ENCODE measurements at places on chromosomes 7 and 10.

DNA sequence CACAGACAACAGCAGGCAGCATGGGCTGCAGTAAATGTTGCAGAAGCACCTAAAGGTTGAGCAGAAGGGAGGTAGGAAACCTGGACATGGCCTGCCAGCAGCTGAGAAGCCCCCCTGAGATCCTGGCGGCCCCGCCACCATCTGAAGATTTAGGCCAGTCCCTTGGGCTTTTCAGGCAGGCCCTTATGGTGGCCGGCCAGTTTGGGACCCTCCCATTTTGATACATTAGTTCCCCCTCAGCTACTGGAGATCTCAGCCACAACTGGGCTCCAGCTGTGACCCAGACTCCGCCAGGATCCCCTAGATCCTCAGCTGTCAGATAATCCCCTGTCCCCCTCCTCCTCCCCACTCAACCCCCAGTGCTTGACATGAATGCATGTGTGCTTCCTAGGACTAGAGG is 34.4 kb downstream of the ZNF783 start:
- no peak for DNase-seq

- no peak for DNase-seq
These were observed 89.2 kb downstream of the ARID5B start for GRCh38 chr10:61990761-61991135.

- no peak for DNase-seq
These were observed 56.0 kb downstream of the CAMK2B start for GRCh38 chr7:44269417-44269816.

DNA sequence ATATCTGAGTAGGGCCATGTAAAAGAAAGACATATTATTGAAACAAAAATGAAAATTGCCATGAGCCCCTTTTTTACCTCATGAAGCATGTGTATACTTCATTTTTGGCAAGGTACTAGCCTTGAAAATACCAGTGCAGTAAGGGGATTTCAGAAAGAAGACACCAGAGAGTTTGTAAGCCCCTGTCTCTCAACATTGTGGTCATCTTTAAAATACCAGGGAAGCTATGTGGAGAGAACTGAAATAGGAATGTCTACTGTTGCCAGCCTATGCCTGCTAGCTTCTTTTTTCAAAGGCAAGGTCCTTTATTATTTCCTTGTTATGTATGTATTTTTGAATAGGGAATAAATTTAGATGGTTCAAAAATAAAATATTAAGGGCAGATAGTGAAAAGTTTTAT is 57.8 kb downstream of the CASD1 start:
- no peak for DNase-seq

- no peak for DNase-seq
These were observed 3.0 kb downstream of the CLDN15 start for GRCh38 chr7:101234636-101235035.

- DNase-seq, result no peak
These were observed 57.7 kb downstream of the TRUB1 start for GRCh38 chr10:114995468-114996247.

GRCh38 chr7:43648473-43649406 is 65.8 kb downstream of the STK17A start:
- peak; percentile 58 for DNase-seq

GRCh38 chr7:26399736-26400135 is 108.1 kb downstream of the SNX10 start:
- DNase-seq, result no peak

GRCh38 chr10:13924040-13924725 is 337.4 kb downstream of the PRPF18 start:
- DNase-seq, result peak; percentile 79

DNA sequence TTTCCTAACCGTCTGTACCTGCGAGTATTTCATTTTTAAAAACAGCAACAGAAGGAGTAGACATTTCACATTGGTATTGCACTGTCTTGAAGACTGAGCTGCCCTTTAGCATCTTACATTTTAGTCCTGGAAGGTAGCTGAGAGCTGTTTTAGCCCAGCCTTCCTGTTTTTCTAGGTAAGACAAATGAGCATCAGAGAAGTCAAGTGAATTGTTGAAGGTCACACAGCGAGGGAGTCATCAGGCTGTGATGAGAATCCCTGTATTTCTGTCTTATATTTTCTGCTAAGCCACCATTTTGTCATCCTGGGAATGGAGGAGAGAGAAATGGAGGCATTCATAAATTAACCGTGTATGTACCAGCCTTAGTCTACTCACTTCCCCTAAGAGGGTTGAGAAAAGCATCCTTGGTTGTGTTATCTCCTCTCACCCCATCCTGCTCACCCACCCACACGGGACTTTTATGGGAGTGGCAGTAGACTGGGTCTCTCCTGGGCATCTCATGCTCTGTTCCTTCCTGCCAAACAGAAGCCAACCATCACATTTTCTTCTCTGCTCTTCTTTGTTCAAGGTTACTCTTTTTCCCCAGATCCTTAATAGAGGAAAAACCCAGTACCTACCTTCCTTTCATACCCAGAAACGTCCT is 8.5 kb downstream of the RBM20 start:
- no peak for DNase-seq

GRCh38 chr10:97648562-97649404 is 8.3 kb downstream of the PI4K2A start:
- peak; percentile 85 for DNase-seq

GRCh38 chr10:124059551-124059950 is 33.8 kb downstream of the CHST15 start:
- no peak for DNase-seq

DNA sequence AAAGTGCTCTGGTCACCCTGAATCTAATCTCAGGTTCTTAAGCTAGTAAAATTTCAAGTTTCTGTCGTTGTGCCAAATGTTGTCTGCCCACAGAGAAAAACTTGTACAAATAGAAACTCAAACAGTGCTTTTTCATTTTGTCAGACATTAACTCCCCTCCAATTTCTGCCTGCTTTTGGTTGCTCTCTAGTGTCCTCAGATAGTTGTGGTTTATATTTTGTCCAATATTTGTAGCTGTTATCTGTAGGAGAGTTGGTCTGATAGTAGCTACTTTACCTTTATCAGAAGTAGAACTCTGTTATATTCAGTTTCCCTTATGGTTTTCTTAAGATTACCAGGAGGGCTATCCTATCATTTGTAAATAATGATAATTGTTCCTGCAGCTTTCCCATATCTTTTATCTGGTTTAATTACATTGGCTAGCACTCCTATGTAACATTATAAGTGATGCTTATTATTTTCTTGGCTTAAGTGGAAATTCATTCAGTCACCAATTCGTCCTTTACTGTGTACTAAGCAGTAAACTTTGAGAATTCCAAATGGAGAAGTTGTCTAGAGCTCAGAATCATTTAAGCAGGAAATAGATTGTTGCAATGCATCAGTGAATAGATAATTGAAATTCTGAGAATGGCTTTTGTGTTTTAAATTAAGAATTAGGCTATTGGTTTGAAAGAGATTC is 91.0 kb downstream of the ANKIB1 start:
- DNase-seq, result no peak

DNA sequence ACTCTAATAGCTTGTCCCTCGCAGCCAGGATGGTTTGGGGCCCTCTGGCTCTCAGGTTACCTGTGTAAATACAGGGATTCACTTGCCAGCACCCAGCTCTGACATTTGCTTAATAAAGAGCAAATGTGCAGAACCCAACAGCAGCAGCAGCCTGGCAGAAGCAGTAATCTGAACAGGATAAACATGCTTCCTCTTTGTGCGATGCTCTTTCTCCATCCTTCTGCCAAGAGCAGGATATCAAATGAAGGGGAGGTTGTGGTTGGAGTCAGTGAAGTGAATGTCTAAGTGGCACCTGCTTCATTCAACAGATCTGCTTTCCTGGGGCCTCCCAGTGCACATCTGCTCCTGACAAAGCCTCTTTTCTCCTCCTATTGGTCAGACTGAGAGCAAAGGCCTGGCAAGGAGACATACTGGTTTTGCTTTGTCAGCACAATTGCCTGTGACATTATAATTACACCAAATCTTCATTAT is 130.3 kb downstream of the NRF1 start:
- DNase-seq, result no peak

GRCh38 chr10:87761892-87762291 is 56.1 kb downstream of the ATAD1 start:
- DNase-seq, result peak; percentile 46

GRCh38 chr7:69311489-69311888 is 286.8 kb upstream of the AUTS2 start:
- DNase-seq, result no peak

DNA sequence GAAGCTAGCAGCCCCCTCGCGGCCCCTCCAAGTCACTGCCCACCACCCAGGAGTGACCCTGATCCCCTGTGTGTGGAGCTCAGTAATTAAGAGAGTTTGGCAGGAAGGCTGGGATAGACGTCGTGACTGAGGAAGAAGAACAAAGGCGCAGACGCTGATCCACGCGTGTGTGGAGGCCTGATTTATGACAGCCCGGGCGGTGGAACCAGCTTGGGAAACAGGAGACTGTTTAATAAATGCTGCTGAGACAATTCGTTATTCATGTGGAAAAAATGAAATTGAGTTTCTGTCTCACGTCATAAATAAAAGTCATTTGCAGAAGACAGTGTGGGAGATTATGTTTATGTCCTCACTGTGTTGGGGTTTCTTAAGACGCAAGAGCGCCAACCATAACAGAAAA is 130.8 kb downstream of the ELFN1 start:
- peak; percentile 21 for DNase-seq

GRCh38 chr10:33661580-33662336 is 327.3 kb upstream of the NRP1 start:
- peak; percentile 88 for DNase-seq

DNA sequence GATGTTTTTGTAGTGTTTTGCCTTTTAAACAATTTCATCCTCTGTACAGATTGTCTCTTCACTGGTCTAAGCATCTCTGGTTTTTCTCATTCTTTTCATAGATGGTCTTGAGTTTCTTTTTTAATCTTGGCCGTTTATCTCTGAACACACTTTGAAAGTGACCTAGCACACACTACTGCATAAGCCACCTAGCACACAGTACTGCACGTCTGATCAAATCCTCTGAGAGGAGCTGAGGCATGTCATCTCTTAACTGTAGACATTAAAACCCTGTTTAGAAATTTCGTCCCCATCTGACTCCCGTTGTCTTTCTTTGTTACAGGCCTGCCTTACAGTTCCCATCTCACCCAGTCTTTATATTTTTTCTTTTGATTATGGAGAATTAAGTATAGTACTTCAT is 100.2 kb downstream of the MAPK8 start:
- DNase-seq, result no peak

DNA sequence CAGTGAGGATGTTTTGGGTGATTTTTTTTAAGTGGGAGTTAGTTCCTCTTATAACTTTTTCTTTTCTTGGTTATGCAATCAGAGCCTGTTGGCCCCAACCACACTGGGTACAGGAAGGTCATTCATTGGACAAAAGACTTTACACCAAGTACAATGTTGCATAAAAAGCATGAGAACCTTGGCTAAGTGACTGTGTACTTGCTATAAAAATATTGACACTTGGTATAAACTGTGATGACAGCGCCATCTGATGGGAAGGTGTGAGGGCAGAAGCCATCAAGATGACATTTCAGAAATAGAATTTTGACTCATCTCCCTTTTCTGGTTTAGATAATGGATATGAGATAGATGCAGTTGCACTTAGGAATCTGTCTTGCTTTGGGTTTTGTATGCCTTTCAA is 126.4 kb upstream of the CCDC6 start:
- DNase-seq, result peak; percentile 24

GRCh38 chr7:86904949-86905834 is 154.3 kb downstream of the ELAPOR2 start:
- peak; percentile 11 for DNase-seq

GRCh38 chr10:8338177-8338766 is 283.8 kb downstream of the GATA3 start:
- DNase-seq, result no peak

DNA sequence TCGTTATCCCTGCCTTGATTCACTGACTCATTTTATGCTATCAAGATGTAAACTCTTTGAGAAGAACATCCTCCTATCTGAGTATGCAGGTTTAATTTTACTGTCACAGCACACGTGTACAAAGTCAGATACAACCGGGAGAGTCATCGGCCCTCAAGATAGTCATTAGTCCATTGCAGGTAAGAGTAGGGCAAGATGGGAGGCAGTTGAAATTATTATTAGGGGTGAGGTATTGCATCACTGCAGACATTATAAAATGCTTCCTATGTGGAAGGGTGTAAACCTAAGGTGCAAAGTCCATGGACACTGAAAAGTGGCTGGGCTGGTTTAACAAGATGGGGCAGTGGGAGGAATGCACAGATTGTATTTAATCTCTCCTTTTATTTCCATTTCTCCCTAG is 113.7 kb downstream of the ARL4A start:
- no peak for DNase-seq

- peak; percentile 1 for DNase-seq
These were observed 146.0 kb downstream of the PLXNA4 start for GRCh38 chr7:132430041-132430855.

DNA sequence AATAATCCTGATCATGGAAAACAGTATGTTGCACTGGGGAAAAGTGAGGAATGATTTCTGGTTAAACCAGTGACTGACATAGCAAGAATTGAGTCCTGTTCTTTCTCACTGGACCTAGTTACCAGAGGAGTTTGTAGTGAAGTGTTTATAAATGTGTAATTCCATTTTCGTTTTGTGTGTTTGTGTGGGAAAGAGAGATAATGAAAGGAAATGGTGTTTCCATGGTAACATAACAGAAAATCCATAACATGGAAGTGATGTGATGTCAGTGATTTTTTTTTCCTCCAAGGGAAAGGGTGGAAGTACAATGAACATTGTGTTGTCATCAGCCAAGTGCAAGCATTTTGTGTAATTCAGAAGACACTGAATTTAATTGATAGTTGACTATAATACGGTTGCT is 283.9 kb downstream of the PLXDC2 start:
- no peak for DNase-seq

DNA sequence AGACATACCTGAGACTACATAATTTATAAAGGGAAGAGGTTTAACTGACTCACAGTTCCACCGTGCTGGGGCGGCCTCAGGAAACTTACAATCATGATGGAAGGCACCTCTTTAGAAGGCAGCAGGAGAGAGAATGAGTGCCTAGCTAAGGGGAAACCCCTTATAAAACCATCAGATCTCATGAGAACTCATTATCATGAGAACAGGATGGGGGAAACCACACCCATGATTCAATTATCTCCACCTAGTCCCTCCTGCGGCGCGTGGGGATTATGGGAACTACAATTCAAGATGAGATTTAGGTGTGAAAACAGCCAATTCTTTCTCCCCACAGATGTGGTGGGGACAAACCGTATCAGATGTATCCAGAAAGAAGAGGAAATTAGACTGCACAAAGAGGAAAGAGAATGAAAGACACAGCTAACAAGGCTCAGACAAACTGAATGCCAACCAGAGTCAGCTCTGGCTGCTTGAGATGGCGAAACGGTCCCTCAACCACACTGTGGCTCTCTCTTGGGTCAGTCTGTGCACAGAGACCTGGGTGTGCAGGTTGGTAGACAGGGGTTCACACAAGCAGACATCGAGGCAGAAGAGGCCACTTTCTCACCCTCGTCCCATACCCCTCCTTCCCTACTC is 375.6 kb downstream of the SFMBT2 start:
- DNase-seq, result no peak

GRCh38 chr10:97042716-97043562 is 142.8 kb downstream of the SLIT1 start:
- DNase-seq, result no peak

DNA sequence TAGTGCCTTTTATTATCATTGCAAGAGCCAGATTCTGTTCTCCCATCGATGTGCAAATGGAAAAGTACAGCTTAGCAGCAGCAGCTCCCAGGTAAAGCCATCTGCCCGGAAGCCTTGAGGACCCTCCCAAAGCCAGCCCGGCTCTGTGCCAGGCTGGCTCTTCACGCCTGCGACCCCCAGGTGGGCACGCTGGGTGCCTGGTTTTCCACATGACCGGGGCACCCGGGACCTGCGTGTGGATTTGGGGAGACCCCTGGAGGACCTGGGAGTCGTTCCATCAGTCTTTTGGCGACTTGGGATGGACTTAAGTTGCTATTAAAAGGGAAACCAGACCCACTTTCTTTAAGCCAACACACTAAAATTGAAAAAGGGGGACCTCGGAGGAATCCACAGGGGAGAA is 196.5 kb downstream of the ZNF438 start:
- DNase-seq, result no peak

All from GM04504 (cell line).